ENCODE measurements at places on chromosomes 4 and X.
A peak's percentile ranks its signal among the peaks of the same experiment; 100 is the strongest.

- no peak for DNase-seq
These were observed 347.1 kb upstream of the FSTL5 start for GRCh38 chr4:162510937-162511336.

DNA sequence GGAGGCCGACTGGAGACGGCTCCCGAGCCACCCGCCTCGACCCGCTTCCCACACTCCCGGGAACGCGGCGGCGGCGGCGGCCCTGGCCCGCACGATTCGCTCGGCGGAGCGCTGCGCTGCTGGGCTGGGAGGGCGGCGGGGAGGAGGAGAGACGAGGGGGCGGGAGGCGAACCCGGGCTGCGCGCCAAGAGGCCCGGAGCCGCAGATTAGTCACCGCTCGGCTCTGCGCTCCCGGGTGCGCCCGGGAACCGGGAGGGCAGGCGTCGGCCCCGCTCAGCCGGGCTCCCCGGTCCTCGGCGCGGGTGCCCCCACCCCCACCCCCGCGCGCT lies 11.2 kb upstream of the BCOR start:
- DNase-seq = peak; percentile 82

GRCh38 chrX:132750331-132751062 lies 207.9 kb downstream of the HS6ST2 start:
- no peak for DNase-seq

DNA sequence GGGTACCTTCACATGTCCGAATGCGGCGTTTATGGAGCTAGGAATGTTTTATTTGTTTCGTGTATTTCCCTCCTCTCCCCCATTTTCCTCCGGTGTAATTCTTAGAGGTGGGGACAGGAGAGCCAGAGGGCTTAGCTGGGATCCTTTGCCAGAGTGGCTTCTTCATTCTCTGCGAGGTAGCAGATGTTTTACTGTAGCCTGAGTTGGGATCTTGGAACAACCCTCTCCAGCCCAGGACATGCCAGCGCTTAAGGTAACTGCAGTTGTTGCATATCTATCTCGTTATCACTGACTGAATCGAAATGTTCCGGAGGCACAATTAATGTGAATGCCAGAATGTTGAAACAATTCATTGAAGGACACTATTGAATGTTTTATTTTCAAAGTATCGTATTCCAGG lies 59.0 kb upstream of the DYNLT3 start:
- no peak for DNase-seq

DNA sequence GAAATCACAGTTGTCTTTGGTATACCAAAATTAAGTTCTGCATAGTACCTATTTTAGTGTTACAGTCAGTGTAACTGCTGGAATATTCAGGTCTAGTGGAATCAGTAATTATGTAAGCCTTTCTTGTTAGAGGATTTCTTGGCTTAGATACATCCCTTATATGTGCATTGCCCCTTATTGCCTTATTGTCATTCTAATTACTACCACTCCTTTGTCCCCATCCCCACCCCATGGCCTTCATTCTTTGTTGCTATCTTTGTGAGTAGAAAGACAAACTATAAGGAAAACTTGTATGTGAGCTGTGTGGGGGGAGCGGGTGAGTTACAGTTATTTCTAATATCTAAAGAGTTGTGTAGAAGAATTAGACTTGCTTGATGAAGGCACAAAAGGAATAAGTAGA lies 36.9 kb upstream of the RPA4 start:
- DNase-seq = no peak

DNA sequence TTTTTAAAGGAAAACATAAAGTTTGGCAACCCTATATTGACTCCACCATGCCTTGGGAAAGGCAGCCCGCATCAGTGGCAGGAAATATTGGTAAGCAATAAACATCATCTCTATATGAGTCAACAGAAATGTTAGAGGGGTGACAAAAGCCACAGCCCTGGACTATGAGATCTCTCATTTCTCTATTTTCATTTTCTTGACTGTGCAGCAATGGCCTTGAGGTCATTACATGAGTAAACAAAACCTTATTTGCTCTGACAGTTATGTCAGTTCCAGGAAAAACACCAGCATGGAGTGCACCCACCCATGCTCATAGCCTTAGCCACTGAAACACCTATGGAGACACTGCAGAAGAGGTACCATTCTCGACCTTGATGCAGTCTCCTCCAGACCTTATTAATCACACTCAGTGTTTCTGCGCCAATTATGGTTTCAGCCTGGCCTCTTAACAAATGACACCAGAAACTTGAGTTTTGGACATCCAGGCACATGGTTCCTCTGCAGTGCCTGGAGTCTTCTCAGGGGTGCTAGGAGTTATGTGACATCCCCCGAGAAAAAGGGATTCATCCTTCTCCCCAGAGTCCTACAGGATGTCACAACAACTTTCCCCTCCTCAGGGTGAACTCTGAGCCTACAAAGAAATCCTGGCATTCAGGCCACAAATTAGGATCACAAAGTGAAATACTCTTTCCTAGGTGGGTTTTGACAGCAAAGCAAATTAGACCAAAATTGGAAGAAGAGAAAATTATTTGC lies 16.0 kb upstream of the HPGD start:
- DNase-seq = no peak

DNA sequence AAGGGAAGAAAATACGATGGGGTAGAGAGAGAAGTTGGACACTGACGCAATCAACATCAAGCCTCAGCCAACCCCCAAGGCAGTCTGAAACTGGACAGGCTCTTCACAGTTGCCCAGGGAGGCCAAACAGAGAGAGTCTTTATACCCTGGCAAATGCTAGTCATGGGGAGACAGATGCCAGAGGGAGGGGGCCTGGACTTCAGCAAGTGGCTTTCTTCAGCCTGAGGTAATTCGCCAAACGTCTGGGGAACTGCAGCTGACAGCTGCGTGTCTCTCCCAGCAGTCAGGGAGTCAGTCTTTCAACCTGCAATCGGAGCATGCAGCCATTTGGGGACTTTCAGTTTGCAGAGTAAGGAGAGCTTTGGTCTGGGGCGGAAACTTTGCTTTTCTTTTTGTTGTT lies 521.6 kb downstream of the TRIML1 start:
- no peak for DNase-seq

DNA sequence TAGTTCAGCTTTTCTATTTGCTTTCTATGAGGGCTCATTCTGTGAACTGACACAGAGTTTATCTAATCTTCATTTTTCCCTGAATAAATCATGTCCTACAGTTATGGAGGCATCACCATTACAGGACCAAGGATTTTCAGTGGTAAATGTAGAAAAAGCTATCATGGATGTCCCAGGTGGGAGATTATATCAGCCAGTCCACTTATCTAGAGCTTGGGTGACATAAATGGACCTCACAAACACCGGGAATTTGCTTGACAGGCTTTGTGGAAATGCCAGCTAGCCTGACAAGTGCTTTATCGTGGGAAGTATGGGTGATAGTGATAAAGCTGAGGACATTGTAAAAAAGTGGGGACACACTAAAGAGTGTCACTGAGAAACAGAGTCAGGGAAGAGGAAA lies 1015.2 kb upstream of the SLIT2 start:
- DNase-seq = no peak

GRCh38 chr4:17773135-17773698 lies 8.2 kb downstream of the FAM184B start:
- no peak for DNase-seq

DNA sequence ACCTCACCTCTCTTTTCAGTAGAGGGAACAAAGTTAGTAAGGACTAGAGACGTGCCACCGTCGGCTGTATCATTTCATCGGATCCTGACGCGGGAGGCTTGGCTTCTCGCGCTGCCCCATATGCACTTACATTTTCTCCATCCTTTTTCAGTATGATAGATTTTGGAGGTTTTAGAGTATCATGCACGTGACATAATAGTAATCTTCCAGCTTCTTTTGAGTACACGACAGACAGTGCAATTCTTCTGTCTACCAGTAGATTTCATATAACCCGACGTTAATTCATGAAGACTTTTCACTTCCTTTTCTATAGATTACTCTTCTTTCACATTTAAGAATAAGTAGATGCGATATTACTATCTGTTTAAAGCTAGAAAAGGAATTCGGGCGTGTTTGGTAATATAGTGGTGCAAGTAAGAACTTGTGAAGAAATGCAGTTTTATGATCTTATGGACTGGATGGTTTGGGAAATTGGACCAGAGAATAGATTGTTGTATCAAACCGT lies 1.0 kb downstream of the CDS1 start:
- no peak for DNase-seq

- no peak for DNase-seq
These were observed 947.5 kb downstream of the PCDH7 start for GRCh38 chr4:31667686-31668085.

GRCh38 chrX:41759817-41760216 lies 35.8 kb downstream of the GPR82 start:
- no peak for DNase-seq

- DNase-seq = no peak
These were observed 452.1 kb upstream of the RPS6KA3 start for GRCh38 chrX:20718592-20719380.

DNA sequence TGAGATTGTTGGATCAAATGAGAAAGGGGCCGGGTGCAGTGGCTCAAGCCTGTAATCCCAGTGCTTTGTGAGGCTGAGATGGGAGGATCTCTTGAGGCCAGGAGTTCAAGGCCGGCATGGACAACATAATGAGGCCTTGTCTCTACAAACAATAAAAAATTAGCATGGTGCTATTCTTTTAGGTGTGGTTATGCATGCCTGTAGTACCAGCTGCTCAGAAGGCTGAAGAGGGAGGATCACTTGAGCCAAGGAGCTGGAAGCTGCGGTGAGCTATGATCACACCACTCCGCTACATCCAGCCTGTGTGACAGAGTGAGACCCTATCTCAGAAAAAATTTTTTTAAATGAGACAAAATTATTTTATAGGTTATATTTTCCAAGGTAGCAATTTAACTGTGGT lies 49.7 kb upstream of the TMEM150C start:
- no peak for DNase-seq

GRCh38 chrX:33095079-33095478 lies 116.3 kb downstream of the DMD start:
- no peak for DNase-seq

DNA sequence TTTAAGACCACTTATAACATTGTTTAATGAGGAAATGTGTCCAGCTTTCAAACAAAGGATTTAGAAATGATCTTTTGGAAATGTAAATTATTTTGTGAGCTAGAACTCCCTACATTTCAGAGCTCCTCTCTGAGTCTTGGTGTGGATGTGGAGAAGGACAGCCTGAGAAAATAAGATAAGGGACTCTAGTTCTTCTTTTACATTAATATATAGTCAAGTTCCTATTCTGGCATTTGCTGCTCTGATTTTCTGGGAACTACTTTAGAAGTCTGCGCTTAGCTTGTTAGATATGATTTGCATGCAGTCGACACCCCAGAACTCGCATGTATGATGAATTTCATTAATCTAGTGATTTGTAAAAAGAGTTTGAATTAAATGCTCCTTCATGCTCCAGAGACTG lies 45.5 kb downstream of the TSPAN7 start:
- DNase-seq = no peak

DNA sequence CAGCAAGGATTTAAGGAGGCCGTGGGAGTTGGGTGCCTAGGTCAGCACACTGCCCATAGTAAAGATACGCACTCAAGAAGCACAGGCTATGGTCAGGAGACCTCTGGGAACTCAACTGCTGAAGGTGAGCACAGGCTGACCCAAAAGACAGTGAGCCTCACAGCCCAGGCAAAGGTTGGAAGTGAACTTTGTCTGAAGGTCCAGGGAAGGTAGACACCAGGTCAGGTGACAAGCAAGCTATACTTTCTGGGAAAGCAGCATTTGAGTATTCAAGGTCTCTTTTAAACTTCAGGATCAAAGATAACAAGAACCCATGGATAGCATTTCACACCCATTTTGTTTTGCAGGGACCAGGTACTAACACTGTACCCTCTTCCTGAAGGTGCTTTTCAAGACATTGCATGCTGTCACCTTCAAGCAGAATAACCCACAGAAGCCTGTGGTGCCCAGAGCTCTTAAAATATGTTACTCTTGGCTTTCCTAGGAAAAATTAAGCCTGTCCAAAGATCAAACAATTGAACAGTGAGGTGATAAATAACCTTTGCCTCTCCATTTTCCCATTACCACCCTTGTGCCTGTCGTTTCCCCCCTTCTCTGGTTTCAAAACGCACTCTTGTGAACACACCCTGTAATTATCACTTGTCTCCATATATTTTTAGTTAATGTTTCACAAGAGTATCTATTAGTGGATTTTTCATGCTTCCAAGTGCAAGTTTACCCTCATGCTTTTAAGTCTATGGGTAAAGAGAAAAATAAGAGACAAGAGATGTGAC lies 3.4 kb upstream of the S100G start:
- DNase-seq = no peak

DNA sequence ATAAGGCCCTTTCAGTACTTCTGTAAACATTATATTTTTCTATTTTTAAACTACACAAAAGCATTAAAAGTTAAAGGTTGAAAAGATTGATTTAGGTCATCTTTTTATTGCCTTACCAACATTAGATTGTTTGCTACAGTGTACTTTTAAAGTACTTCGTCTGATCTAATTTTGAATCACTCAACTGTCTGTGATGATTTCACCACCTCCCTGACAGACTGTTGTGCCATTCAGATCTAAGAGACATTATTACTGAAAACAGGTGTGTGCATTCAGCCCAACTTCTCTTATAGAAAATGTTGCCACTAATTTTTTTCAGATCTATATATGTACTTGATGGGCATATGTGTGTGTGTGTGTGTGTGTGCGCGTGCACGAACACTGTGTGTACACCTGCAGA lies 39.3 kb downstream of the GASK1B start:
- DNase-seq = no peak

GRCh38 chr4:99537674-99538073 lies 26.2 kb downstream of the TRMT10A start:
- no peak for DNase-seq

DNA sequence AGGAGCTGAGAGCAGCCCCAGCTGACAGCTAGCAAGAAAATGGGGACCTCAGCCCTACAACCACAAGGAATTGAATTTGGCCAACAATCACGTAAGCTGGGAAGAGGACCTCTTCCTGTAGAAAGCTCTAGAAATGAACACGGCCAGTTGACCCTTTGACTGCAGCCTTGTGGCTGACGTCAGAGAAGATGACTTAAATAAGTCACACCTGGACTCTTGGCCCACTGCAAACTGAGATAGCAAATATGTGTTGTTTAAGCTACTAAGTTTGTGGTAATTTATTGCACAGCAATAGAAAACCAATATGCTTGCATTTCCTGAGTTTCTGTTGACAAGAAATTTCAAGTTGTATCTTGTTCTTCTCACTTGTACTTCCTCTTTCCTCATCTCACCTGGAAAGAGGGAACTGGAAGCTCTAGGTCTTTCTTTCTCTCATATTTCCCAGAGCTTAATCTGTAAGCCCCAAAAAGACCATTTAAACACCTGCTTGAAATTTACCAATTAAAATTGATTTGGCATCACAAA lies 18.8 kb downstream of the PRKG2 start:
- no peak for DNase-seq
